ENCODE measurements at places on chromosomes 3 and 15. TPM values are rescaled to one million over a fixed set of nuclear protein-coding genes. Genes with fewer than 3 reads are reported as not detected.

DNA sequence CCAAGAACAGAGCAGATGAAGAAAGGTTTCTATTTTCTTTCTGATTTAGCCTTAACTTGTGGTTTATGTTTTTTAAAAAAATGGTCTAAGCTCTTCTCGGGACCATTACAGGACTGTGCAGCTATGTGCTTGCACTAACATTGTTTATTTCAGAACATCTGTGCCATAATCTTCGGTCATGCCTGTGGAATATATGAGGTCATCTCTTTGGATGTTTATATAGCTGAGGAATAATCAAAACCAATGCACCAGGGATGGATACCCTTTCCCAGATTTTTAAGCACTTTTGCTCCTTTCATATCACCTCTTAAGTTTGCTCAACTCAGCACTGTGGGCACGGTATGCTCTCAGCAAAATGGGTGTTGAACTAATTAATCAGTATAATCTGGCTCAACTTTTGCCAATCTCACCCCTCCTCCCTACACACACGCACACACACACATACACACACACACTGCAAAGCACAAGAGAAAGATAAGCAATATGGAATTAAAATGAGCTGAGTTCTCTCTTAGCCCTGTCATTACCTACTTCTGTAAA lies 268.5 kb upstream of the TMC3 start:
- no peaks in the 10 kb centered on the region for H3K27me3 ChIP-seq
- no peak overlapping the region for H3K4me3 ChIP-seq
- no peak overlapping the region for H3K27ac ChIP-seq
- DNase-seq: no peak
- H3K36me3 ChIP-seq: no peaks in the 10 kb centered on the region

- no peak overlapping the region for H3K4me3 ChIP-seq
- no peaks in the 10 kb centered on the region for H3K4me1 ChIP-seq
- no peak overlapping the region for H3K27ac ChIP-seq
- no peaks in the 10 kb centered on the region for H3K27me3 ChIP-seq
- H3K36me3 ChIP-seq: no peaks in the 10 kb centered on the region
These were observed 22.5 kb upstream of the BNIP2 start for GRCh38 chr15:59711451-59712243.

DNA sequence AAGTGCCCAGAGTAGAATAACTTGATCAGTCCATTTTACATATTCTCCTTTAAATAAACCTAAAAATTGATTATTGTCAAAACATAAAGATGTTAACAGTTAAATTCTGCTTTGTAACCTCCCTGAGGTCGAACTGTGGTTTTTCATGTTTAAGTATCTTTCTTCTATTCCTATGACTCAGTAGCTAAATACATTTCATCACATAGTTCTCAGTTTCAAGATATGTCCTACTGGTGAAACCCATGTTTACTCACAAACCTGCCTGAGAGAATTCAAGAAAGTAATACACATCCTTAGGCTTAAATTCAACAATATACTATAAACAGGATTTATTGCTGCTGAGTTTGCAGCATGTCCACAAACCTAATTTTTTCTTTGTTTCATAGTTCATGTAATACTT lies 692.9 kb downstream of the ZPLD1 start:
- H3K27ac ChIP-seq: no peak overlapping the region
- no peak overlapping the region for H3K4me3 ChIP-seq
- peak; percentile 13 for DNase-seq
- no peaks in the 10 kb centered on the region for H3K27me3 ChIP-seq
- no peaks in the 10 kb centered on the region for H3K36me3 ChIP-seq
- no peaks in the 10 kb centered on the region for H3K4me1 ChIP-seq

DNA sequence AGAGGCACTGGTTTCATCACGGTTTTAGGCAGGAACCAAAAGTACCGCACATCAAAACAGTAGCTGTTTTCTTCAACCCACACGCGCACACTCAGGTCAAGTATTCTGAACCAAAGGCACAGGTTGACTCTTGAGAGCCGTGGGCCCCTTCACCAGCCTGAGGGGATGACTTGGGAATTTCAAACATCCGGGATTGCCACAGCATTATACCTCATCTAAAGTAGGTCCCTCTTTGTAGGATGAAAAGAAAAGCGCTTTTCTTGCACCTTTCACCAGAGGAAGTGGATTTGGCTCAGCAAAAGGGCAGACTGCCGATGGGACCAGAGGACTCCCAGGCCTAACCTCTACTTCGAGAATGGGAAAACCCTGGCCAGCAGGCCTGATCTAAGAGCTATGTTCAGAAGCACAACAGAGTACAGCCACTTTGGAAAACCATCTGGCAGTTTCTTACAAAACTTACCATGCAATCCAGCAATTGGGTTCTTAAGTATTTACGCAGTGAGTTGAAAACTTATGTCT lies 88.2 kb upstream of the PROK2 start:
- no peaks in the 10 kb centered on the region for H3K36me3 ChIP-seq
- H3K27ac ChIP-seq: no peak overlapping the region
- H3K4me3 ChIP-seq: no peak overlapping the region
- peaks cover 19% of the 10 kb centered on the region for H3K4me1 ChIP-seq
- no peak for DNase-seq
- no peaks in the 10 kb centered on the region for H3K27me3 ChIP-seq

The SLC22A14 gene
- polyA plus RNA-seq: not detected

The TMC3 gene
- polyA plus RNA-seq: not detected

- H3K4me1 ChIP-seq: peaks cover 4% of the 10 kb centered on the region
- H3K27me3 ChIP-seq: no peaks in the 10 kb centered on the region
- no peaks in the 10 kb centered on the region for H3K36me3 ChIP-seq
- peak overlapping the region; percentile 71 for H3K4me3 ChIP-seq
These were observed 1.4 kb downstream of the CRTC3 start for GRCh38 chr15:90531147-90531546.

DNA sequence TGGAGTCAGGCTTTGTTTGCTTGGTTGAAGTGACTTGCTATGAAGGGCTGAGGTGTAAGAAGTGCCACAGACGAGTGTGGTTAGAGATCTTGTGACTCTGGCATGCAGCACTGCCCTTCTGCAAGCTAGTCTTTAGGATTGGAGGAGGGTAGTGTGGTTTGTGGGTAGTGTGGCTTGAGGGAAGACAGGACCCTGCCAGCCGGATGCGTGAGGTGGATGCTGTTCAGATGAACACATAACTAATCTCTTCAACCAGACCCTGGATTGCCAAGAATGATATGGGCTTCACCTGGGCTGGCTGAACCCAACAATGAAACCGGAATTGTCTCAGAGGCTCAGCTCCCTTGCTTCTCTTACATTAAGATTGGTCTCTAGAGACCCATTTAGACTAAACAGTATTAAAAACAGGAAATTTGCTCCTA lies 32.7 kb downstream of the STARD9 start:
- no peaks in the 10 kb centered on the region for H3K36me3 ChIP-seq
- peaks cover 45% of the 10 kb centered on the region for H3K4me1 ChIP-seq
- H3K4me3 ChIP-seq: no peak overlapping the region
- no peaks in the 10 kb centered on the region for H3K27me3 ChIP-seq
- peak; percentile 71 for DNase-seq
- peak overlapping the region; percentile 50 for H3K27ac ChIP-seq

Measured in GM12878 (cell line).